NCI-H1436 treated with DMSO at 0.1 percent for 48 hours (cell line): ENCODE measurements at places on chromosomes 3 and 15.

DNA sequence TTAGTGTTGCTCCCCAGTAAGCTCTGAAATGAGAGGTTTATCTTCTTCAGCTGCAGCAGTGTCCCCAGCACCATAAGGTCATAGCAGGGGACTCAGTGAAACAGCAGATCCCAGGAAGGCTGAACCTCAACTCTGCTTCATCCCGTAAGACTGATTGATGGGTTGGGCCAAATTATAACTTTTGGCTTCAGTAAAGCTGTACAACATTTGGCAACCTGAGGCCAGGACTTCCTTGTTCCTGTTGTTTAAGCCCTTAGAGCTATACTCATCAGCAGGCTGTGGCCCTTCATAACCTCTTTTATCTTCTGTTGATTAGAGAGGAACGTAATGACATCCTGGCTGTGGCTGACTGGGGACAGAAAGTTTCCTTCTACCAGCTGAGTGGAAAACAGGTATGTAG is 29.0 kb downstream of the IFT122 start:
- DNase-seq = no peak

DNA sequence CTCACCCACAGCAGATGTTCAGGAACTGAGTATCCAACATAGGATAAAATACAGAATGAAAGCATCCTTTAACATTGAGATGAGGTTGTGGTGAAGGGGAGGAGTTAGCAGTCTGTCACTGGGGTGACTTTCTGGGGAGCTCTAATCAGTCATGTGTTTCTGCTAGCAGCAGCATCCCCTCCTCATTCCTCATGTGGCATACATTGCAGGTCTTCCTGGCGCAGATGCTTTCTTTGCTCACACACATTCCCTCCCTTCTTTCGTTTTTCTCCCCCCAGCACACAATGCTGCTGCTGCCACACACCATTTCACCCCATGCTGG is 135.0 kb downstream of the CACNA1D start:
- DNase-seq = no peak

- DNase-seq = no peak
Measured at GRCh38 chr3:151383956-151384355, 597 bp downstream of the P2RY12 start.

GRCh38 chr3:120773932-120774331 is 31.4 kb downstream of the GTF2E1 start:
- DNase-seq = no peak

GRCh38 chr15:73078722-73079121 is 26.5 kb downstream of the NEO1 start:
- no peak for DNase-seq

- DNase-seq = no peak
Measured at GRCh38 chr3:15633766-15634598, 32.4 kb downstream of the BTD start.

DNA sequence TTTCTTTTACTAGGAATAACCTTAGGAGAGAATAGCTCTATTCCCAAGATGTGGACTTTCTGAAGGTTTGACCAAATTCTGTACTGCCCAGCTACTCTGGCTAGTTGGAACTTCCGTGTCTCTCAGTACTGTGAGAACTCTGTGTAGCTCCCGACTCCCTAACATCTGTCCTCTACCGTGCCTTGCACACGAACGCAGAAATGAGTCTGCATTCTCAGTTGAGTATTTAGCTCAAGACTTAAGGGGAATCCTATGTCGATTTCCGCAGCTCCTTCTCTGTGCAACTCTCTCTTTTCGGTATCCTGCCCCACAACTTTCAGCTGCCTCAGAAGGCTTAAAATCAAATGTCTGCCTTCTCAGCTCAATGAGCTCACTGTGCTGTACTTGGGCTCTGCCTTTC is 86.7 kb upstream of the EPHB3 start:
- no peak for DNase-seq

- no peak for DNase-seq
Measured at GRCh38 chr3:129622933-129623332, 16.5 kb upstream of the PLXND1 start.

GRCh38 chr15:100784493-100785180 is 95.0 kb upstream of the ALDH1A3 start:
- DNase-seq = no peak

- DNase-seq = no peak
Measured at GRCh38 chr3:134350861-134351311, 23.4 kb downstream of the AMOTL2 start.

DNA sequence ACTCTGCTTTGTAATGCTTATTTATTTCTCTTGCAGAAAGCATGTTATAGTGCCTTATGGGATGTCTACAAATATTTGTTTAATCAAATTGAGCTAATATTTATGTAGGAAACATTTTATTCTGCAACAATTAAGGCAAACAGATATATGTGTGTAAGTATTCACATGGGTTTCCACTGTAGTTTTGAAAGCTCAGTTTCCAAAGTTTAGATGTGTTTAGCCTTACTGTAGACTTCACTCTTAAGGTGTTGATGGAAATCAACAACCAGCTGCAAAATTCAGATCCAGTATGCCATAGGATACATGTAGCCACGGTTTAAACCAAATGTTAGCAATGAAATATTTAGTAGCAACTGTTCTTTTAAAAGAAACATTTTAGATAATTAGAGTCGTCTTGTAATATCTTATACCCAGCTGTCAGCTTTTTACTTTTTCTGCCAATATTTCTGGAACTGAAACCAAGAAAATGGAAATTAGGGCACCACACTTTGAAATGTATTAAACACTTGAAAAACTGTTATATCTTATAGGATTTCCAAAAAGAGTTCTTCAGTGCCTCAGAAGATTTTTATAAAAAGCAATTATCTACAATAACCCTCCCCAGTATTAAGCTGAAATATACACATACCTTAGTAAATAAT is 18.5 kb downstream of the PIK3CA start:
- DNase-seq = no peak

DNA sequence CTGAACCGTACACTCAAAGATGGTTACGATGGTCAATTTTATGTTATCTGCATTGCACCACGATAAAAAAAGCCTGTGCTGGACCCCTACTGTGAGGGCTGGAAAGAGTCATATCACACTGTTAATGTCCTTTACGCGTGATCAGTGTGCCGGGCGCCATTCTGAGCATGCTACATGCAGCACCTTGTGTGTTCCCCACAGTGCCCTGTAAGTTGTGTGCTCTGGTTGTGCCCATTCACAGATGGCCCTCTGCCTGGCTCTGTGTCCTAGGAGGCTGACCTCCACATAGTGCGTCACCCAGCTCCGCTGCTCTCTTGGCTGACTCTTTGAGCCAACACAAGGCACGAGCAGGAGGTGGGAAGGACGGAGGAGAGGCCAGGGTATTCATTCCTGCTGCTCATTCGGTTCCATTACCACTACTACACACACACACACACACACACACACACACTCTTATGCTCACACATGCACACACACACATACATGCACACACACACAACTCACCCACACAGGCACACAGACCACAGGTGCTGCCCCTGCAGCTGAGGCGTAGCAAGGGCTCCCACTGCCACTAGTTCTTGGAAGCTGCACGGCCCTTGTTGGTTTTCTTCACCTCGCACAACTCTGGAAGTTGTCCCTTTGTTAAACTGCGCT is 129.6 kb upstream of the IQSEC1 start:
- no peak for DNase-seq

GRCh38 chr3:130582457-130583153 is 65.6 kb downstream of the COL6A6 start:
- DNase-seq = no peak

DNA sequence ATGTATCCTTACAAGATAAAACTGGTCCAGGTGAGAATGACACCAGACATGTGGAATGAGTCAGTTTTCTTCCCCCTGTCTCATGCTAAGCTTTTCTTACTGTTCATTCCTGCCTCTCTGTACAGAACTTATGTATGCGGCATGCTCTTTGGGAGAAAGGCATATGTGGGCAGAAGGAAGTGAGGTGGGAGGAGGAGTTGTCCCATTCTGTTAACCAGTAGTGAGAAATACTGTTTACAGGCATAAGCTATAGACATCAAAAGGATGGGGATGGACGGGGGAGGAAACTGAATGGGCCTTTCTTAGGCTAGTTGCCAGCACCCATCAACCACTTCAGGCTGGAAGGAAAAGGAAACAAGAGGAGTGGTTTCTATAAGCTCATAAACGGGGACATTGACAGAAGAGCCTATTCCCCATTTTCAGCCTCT is 143.6 kb upstream of the BHLHE40 start:
- DNase-seq = no peak

GRCh38 chr15:79373728-79374127 is 58.4 kb upstream of the MINAR1 start:
- DNase-seq = no peak

GRCh38 chr3:85208650-85209049 is 249.9 kb downstream of the CADM2 start:
- DNase-seq = no peak

DNA sequence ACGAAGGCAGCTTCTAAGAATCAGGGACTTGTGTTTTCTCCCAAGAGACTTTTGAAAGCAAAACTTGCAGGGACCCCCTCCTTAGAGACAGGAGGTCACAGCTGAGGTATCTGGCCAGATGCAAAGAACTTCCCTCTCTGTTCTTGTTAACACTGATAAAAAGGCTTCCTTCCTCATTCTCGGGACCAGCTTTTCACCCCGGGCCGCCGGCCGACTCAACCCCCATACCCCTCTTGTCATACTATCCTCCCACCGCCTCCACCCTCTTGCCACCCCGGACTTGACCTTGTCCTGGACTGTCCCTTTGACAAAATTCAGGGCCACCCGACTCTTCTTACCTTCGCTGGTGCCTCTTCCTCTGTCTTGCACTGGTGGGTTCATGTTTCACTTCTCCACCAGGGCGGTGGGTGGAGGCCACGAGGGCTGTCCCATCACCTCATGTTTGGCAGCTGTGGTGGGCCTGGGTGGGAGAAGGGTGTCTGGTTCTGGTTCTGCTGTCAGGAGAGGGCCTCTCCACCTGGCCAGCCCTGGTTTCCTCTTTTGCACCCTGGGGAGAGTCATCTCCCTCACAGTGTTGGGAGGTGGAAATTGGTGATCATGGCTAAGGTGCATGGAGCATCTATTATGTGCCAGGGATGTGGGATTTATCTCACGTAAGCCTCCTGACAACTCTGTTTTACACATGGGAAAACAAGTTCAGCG is 32.5 kb downstream of the BHLHE40 start:
- DNase-seq = no peak

- no peak for DNase-seq
Measured at GRCh38 chr15:78006567-78007205, 70.8 kb downstream of the TBC1D2B start.
